NCI-H2081 treated with DMSO at 0.1 percent for 48 hours (cell line): ENCODE measurements at places on chromosomes 16 and 17.

DNA sequence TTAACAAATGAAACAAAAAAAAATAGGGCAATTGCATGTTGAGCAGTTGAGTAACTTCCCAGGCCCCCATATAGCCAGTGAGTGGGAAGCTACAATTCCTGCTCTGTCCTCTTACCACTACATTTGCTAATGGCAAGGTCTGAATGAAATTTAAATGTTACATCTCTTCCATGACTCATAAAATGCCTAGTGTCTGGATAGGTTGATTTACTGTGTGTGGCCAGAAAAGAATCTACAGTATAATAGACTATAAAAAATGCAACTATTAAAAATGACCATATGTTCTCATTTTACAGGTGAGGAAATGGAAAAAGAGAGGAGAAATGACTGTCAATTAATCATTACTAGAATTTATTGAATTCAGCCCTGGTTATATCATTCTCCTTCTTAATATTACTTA is 1199.3 kb downstream of the CDH11 start:
- DNase-seq: no peak

DNA sequence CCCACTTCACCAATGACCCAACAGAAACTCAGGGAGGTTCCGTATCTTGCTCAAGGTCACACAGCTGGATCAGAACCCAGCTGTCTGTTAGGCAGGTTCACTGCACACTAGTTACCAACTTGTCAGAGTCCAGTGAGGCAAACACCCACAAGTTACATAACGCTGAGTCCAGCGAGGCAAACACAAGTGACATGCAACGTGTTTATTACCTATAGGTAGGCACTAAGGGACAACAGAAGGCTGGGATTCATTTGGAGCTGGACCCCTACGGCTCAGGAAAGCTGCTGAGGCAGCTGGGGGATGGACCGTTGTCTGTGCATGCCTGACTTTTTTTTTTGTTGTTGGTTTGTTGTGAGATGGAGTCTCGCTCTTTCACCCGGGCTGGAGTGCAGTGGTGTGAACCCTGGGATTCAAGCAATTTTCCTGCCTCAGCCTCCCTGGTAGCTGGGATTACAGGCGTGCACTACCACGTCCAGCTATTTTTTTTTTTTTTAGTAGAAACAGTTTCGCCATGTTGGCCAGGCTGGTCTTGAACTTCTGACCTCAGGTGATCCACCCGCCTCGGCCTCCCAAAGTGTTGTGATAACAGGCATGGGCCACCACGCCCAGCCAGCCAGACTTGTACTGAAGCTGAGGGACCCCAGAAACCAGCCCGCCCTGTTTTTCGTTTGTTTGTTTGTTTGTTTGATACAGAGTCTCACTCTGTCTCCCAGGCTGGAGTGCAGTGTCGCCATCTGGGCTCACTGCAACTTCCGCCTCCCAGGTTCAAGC is 1.9 kb upstream of the RSAD1 start:
- no peak for DNase-seq

DNA sequence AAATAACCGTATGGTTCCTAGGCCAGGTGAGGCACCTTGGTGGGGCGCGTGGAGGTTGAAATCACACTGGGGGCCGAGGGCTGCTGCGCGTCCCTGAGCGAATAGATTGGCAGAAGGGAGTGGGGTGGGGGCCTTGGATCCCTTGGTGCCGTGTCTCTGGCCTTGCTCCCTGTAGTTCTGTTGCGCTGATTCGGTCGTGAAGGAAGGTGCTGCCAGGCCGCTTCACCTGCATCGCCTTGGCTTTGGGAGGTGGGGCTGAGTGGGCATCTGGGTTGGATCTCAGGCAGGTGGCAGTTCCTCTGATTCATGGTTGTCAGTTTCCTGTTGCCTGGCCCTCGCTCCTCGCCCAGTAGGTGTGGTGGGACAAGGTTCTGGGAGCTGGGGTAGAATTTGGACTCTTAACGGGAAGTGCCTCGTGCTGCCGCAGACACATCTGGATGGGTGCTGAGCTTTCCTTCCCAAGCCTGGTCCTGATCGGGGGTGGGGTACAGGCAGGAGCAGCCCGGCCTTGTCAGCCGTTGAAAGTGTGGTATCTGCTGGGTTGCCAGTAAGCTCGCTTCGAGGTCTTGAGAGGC is 30.1 kb downstream of the PGS1 start:
- no peak for DNase-seq

GRCh38 chr16:69589434-69590269 is 23.9 kb downstream of the NFAT5 start:
- DNase-seq: no peak
